Esophagus squamous epithelium (tissue), 5 donors: ENCODE measurements at places on chromosomes 5 and 9. TPM values are rescaled to one million over a fixed set of nuclear protein-coding genes. Genes with fewer than 3 reads are reported as not detected.

DNA sequence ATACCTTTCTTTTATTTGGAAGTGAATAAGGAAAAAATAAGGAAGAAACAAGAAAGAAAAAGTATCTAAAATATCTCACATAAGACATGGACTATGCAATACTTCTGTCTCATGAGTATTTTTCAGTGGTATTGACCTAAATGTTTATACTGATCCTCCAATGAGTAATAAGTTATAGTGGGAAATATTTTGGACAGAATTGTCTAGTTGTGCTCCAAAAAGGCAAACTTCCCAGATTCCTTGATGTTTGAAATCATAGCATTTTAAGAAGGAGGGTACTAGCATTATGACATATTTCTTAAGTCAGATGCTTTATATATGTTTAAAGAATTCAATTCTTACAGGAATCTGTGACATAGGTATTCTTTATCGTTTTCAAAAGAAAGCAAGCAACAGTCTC, 34.5 kb upstream of the BASP1 start:
- DNase-seq = no peak

DNA sequence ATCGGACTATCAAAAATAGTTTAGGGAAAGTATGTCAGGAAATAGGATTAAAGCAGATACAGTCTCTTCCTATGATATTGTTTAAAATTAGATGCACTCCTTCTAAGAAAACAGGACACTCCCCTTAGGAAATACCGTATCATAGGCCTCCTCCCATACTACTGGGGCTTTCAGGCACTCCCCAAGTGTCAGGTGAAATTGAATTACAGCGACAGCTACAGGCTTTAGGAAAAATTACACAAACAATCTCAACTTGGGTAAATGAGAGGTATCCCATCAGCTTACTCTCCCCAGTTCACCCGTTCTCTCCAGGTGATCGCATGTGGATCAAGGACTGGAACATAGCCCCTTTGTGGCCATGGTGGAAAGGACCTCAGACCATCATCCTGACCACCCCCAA, 110.4 kb upstream of the EPB41L4A start:
- no peak for DNase-seq

The CDH10 gene
- total RNA-seq = not detected

DNA sequence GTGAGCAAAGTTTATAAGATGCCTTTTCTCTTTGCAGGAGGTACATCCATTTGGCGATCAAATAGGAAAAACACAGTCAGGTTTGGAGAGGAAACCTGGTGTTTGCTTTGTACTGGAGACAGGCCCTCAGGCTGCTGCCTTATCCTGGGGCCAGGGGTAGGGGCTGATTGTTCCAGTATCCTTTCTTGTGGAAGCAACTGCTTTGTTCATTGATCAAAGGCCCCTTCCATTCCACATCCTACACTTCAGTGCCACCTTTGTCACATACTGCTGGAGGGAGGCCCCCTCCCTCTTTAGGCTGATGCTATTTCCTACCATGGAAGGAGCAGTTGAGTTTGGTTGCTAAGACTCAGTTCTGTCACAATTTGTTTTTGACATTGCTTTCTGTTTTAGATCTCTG, 778.1 kb downstream of the TLR4 start:
- no peak for DNase-seq

DNA sequence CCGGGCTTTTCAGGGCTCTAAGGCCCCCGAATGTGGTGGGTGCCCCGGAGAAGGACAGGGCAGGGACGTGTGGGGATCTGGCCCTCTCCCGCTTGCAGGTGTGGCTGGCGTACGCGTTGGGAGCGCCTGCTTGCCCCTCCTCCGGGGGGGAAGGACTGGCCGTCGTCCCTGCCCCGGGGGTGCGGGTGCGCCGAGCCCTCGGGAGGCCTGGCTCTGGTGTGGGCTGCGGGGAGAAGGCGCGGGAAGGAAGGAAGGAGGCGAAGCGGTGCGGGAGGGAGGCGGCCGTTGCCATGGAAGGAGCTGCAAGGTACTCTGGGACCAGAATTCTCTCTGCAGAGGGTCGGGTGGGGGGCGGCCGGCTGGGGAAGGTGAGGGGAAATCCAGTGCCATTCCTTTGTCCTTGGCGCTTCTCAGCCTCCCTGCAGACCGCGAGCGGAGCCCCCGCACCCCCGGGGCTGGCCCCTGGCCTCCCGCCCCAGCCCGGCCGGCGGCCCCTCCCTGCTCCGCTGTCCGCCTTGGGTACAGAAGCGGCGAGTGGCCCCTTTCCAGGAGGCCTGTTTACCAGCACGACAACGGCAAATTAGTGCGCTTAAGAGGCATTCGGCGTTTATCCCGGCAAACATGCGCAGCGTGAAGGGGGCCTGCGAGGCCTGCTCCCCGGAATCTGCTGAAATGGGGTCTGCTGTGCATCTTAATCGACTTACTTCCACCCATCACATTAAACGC, 67.1 kb upstream of the UNC5A start:
- no peak for DNase-seq

The CAMK4 gene
- 3.2 TPM for total RNA-seq

The MARCOL gene
- not detected for total RNA-seq

- DNase-seq = no peak
Measured at GRCh38 chr5:157100140-157100679, 8.6 kb downstream of the HAVCR2 start.

GRCh38 chr9:70887826-70888225, 233.6 kb downstream of the TRPM3 start:
- no peak for DNase-seq
